ENCODE measurements at places on chromosomes 5 and 9.

DNA sequence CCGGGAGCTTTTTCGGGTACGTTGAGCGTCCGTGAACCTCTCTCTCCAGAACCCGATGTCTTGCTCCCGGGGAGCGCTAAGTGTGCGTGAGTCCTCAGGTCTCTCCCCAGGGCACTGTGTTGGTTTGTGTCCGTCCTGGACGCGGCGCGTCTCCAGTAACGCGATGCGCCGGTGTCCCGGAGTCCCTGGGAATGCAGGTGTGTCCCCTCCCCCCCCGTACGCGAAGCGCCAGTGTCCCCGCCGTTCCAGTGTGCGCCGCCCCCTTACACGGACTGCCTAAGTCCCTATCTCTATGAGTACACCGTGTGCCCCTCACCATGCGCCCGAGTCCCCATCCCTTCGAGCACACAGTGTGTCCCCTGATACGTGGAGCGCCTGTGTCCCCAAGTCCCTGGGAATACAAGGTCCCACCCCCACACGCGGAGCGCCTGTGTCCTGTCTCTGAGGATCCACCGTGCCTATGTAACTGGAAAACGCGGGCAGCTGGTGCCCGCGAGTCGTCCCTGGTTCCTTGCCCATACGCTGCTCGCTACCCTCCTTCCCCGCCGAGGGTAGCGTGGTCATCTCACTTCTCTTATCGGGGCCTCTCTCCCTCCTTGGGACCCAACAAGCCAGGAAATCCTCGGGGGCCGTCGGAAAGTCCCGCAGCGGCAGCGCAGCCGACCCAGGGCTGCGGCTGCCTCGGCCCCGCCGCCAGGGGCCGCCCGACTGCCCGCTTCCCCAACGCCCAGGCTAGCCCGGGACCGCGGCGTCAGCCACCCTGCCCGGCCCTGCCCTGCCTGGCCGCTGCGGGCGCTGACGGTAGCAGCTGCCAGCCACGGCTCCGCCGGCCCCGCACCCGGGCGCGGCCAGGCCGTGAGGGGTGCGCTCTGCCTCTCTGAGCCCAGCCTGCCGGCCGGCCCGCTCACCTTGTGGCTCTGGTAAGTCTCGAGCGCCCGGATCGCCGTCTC is 709 bp downstream of the ELL2 start:
- peak; percentile 58 for DNase-seq

- DNase-seq, result no peak
Measured at GRCh38 chr9:84919440-84919839, 249.9 kb downstream of the NTRK2 start.

DNA sequence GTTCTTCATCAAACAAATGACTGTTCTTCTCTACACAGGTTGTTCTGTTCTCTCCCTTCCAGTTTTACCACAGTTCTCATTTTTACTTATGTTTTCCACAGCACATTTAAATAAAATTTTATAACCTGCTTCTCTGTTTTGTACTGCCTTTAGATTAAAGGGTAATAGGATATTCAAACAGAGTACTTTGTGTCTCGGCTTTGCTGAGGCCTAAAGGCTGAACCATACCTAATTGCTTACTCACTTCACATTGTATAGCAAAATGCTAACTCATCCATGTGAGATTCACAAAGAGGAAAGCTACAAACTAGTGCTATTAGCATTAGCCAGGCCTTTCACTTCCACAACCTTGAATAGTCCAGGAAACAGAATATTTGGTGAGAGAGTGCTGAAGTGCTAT is 200.3 kb downstream of the TRPM3 start:
- DNase-seq, result no peak

GRCh38 chr9:14652729-14653377 is 40.4 kb downstream of the ZDHHC21 start:
- DNase-seq, result no peak

- DNase-seq, result no peak
Measured at GRCh38 chr5:96489532-96489931, 56.5 kb upstream of the PCSK1 start.

GRCh38 chr5:133389066-133389590 is 223.2 kb downstream of the FSTL4 start:
- no peak for DNase-seq

DNA sequence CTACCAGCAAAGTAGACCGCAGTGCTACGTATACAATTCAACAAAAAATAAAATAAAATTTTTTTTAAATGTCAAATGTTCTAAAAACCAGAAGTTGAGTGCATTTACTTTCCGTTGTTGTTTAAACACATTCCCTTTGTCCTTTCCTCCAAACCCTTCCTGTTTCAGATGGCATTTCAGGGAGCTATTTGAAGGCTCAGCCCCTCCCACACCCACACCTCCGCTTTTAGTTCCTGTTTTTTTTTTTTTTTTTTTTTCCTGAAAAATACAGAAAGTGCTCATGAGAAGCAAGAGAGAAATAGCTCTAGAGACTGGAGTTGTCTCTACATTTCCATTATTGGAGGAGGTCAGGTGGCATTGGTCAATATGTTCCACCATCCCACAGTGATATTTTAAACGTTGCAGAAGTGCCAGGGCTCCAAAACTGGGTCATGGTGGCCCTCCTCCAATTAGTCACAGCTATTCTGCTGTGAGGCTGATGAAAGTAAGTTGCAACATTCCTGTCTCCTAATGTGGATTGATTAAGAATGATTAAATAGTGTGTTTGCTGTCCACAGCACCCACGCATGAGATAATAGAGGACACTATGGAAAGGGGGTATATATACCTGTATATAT is 106.9 kb downstream of the GABRG2 start:
- no peak for DNase-seq

- DNase-seq, result no peak
Measured at GRCh38 chr5:74433255-74433895, 207.2 kb downstream of the ENC1 start.

DNA sequence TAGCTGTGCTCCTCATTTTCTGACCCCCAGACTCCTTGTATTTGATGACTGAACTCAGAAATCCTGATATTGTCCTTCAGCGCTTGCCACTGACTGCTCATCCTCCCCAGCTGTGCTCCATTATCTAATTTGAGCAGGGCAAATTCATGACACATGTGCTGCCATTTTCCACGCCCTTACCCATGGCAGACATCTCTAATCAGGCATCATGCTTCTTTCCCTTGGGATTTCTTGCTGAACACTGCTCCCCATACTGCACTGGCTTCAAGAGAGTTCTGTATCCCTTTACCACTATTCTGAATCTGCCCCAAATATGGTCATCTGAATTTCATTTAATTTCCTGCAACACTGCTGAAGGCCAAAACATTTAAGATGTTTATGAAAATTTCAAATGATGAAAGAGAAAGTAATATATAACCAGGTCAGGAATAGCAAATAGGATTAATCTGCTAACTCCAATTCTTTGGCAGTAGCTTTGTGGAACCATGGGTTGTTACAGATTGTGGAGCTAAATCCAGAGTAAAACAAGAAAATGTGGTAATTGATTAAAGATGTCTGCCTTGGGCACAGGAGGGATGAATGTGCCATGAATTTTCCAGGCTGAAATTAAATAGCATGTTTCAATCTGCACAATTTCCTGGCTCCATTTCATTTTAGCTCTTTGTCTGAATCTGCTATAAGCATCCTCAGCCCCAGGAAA is 93.6 kb downstream of the CYFIP2 start:
- DNase-seq, result no peak

DNA sequence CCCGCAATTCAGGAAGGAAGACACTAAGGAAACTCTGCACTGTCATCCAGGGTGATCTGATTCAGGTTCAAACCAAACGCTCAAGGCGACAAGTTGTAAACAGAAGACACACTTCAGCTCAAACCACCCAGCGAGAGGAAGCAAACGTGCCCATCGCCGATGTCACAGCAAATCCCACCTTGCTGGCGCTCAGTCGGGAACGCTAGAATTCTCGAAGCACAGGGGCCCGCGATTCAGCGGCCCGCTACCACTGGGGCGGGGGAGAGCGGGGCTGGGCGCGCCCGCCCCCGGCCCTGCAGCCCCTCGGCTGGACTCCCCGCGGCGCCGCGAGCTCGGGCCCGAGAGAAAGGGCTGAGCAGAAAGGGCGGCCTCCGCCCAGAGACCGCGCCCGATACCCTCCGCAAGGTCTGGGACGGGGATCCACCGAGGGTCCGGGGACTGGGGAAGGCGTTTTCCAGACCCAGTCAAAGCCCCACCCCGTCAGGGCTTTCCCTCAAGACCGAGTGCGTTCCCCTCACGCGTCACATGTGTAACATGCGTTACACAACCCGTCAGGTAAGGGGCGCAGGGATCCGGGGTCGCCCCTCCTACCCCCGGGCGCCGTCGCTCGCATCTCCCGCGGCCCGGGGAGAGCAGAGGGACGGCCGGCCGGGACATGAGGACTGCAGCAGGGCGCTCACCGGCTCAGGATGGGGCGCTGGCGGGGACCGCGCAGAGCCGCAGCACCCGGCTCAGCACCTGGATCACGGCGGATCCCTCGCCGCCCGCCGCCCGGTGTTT is 469 bp downstream of the AGTPBP1 start:
- DNase-seq, result peak; percentile 17

DNA sequence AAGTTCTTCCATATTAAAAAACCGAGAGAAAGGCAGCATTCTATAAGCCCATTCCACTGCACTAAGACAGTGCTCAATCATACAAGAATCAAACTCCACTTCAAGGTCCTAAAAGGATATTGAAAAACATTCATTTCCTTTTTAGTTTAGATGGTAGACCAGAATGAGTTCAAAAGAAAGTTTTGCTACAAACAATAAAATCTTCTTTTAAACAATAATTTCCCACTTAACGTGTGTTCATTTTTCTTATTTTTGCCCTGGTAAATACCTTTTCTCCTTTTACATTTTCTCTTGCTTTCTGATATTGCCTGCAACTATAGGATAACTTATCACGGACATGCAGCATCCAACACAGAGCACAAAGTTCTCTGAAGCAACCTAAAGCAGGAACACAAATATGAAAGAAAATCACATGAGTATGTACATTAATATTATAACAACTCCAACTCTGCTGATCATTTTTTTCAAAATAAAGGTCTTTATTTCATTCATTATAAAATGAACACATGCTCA is 61.7 kb downstream of the CPLANE1 start:
- no peak for DNase-seq

DNA sequence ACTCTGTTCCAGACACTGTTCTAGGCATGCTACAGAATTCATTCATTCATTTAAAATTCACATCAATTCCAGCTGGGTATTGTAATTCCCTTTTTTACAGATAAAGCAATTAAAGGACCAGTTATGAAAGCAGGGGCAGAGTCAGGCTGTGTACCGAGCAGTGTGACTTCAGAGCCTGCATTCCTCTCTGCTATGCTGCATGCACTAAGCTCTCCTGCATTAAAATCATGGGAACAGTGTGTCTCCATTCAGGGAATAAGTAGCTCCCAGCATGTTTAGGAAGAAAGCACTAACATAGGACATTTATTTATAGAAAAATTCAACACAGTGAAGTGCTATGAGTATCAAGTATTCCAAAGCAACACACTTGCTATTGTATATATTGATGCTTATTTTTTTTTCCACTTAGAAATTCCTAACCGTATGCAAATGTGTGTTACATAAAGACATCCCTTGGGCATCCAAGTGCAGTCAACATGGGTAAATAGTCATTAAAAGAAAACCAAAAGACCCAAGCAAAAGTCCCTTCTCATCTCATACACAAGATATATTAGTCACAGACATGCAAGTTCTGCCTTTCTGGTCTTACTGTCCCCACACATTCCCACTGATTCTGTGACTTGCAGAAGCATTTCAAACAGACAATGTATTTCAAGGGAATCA is 173.7 kb downstream of the GABRB2 start:
- no peak for DNase-seq

- DNase-seq, result no peak
Measured at GRCh38 chr5:16554110-16554509, 62.7 kb downstream of the RETREG1 start.

DNA sequence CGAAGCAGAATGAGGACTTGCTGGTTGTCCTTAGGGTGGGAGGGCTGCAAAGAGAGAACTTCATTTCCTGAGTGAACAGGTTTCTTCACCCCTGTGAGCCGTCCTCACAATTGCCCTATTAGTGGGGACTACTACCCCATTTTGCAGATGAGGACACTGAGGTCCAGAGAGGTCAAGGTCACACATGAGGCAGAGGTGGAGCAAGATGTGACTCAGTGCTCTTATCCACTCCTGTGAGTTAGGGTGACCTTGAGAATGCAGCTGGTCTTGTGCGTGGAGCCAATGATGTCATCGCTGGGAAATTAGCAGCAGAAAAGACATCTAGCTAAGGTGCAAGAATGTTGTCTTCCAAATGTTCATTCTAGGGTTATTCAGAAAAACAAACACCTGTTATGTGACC is 26.9 kb downstream of the GPRIN1 start:
- DNase-seq, result no peak

- DNase-seq, result no peak
Measured at GRCh38 chr9:34782372-34782771, 72.4 kb upstream of the CCL21 start.

Measured in stimulated activated CD4-positive, alpha-beta T cell treated with anti-CD3 and anti-CD28 coated beads, TNF-alpha, amount 100 ng/mL, for 48 hours (primary cell).